ENCODE measurements at places on chromosomes 16 and 17. TPM values are rescaled to one million over a fixed set of nuclear protein-coding genes. Genes with fewer than 3 reads are reported as not detected.

DNA sequence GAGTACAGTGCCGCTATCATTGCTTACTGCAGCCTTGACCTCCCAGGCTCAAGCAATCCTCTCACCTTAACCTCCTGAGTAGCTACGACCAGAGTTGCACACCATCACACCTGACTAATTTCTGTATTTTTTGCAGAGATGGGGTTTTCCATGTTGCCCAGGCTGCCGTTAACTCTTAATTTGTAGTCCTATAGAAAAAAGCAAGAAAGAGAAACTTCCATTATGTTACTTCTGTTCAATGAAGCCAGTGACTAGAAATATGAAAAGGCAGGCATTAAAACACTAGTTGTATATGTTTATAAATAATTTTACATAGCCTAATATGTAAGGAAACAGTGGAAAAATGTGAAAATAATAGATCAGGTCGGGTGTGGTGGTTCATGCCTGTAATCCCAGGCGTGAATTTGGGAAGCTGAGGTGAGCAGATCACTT, 9.7 kb downstream of the RAD51C start:
- DNase-seq: no peak

DNA sequence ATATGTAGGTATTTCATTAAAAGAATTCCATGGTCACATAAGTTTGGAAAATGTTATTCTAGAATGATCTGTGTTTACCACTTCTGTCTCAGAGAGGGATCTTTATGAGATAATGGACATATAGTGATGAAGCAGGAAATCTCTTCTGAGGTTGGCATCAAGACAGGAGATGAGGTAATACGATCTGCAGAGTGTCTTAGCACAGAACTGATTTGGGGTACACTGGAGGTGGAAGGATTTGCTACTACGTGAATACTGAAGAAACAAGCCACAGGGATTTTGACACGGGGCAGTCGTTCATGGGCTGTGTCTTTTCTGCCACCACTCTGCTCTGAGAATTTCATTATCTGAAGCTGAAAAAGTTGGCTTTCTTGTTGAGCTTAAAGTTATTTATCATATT, 5.5 kb downstream of the CBFB start:
- DNase-seq: no peak

- DNase-seq: peak; percentile 74
These were observed 12.9 kb downstream of the SYCE1L start for GRCh38 chr16:77211880-77212740.

GRCh38 chr16:86513471-86514277, 3.3 kb downstream of the FOXF1 start:
- DNase-seq: no peak

- no peak for DNase-seq
These were observed 4.1 kb downstream of the RASD1 start for GRCh38 chr17:17492085-17492484.

DNA sequence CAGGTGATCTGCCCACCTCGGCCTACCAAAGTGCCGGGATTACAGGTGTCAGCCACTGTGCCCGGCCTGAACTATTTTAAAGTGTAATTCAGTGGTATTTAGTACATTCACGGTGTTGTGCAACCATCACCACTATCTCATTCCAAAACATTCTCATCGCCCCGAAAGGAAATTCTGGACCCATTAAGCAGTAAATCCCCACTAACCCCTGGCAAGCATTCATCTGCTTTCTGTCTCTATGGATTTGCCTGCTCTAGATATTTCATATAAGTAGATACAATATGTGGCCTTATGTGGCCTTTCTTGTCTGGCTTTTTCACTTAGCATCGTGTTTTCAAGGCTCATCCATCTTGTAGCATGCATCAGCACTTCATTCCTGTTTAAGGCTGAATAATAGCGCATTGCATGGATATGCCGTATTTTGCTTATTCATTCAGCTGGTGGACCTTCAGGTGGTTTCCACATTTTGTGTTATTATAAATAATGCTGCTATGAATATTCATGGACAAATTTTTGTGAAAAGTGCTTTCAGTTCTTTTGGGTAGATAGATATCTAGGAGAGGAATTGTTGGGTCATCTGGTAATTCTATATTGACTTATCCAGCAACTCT, 8.4 kb upstream of the HERPUD1 start:
- DNase-seq: no peak

GRCh38 chr16:74633686-74634085, 26.8 kb upstream of the GLG1 start:
- no peak for DNase-seq

DNA sequence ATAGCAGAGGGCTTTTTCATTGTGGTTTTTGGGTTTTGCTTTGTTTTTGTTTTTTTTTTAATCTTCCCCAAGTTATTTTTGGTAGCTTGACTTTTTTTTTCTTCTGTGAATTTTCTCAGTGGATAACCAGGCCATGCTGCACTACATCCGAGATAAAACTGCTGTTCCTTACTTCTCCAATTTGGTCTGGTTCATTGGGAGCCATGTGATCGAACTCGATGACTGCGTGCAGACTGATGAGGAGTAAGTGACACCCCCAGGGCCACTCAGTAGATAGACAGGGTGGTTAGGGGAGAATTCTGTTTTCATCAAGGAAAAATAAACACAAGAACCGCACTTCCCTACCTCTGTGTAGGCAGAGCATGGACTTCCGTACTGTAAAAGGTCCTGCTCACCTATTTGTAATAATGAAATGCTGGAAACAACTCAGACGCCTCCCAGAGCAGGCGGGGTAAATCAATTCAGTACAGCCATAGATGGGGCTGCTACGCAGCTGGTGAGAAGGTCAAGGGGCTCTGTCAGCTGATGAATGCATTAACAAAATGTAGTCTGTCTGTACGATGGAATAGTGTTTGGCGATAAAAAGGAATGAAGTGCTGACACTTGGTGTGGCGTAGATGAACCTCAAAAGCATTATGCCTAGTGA, 28.6 kb downstream of the CLEC16A start:
- DNase-seq: no peak

DNA sequence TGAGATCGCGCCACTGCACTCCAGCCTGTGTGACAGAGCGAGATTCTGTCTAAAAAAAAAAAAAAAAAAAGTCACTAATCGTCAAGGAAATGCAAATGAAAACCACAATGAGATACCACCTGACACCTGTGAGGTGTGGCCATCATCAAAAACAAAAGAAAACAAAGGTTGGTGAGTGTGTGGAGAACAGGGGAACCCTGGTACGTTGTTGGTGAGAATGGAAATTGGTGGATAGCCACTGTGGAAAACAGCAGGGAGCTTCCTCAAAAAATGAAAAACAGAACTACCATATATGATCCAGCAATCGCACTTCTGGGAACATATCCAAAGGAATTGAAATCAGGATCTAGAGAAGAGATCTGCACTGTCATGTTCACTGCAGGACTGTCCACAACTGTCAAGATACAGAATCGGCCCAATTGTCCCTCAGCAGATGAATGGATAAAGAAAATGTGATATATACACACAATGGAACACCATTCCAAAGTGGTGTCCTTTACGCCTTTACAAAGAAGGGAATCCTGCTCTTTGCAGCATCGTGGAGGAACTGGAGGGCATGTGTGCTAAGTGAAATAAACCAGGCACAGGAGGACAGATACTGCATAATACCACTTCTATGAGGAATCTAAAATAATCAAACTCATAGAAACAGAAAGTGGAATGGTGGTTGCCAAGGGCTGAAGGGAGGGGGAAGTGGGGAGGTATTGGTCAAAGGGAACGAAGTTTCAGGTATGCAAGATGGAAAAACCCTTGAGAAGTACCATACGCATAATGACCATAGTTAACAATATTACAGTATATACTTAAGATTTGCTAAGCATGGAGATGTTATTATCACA, 63.5 kb upstream of the PLCG2 start:
- peak; percentile 12 for DNase-seq

- DNase-seq: no peak
These were observed 7.5 kb downstream of the CD7 start for GRCh38 chr17:82309656-82310570.

Gene NDUFAF8
- total RNA-seq: 136 TPM

Gene RAB26
- 0.55 TPM for total RNA-seq

Gene CCL23
- 0.37 TPM for total RNA-seq

Gene HSDL1
- 15.2 TPM for total RNA-seq

Measured in CD8-positive, alpha-beta memory T cell (primary cell).